ENCODE measurements at places on chromosomes 3 and 15.

GRCh38 chr15:72078887-72079286, 39.1 kb downstream of the MYO9A start:
- no peak for DNase-seq

DNA sequence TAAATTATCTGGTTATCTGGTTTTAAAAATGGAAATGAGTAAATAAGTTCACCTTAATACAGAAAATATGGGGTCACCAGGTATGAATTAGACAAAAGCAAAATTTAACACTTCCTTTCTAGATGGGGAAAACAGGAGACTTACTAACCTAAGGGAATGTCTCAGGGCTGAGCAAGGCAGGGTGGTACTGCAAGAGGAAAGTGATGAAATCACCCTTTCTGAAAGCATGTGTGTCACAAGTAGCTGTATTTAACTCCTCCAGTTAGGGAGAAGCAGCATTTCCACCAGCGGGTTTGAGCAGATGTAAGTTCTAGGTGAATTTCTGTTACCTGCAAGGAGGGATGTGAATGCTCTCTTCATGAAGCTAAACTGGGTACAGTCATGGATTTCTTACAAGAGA, 629.1 kb downstream of the MECOM start:
- no peak for DNase-seq

DNA sequence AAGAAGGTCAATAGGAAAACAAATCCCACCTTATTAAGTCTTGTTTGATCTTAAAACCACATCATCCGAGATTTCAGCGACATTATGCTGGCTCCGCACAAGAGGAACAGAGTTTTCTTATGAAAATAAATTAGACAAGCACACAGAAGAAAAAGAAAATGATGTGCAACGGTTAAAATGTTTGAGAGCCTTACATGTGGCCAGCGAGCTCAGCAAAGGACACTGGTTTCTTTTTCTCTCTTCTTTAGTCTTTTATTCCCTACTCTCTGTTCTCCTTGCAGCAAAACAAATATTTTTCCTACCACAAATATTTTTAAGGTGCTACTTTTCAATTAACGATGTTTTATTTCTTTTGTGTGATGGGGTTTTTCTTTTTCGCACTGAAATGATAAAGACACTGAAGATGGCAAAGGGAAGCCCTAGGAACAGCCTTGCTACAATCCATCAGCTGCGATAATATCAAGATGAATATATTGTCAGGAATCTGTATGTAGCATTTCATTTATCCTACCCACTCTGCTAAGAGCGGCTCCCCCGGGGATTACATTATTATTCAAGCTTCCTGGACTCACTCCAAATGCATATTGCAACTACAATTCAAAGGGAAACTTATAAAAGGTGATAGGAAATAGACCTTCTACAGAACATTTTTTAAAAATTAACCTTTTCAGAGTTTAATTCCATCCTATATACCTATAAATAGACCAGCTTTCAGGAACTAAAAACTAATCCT, 72.9 kb downstream of the ANXA2 start:
- DNase-seq = no peak

- DNase-seq = no peak
These were observed 21.9 kb upstream of the LIPC start for GRCh38 chr15:58409861-58410260.

DNA sequence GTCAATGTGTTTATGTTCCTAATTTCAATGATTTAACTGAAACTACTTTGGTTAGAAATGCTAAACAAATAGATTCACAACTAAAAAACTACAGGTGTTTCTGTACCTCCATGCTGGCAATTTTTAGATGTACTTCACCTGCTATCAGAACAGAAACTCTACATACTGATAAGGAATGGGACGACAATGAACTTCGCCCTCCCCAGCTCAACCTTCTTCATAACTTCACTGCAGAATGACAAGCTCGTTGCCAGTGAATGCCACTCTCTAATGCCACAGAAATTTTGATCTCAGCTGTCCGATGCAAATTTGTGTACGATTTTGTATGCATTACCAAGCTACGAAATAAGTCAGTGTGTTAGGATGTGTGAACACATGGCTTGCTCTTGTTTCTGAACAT, 133.4 kb downstream of the FOXP1 start:
- DNase-seq = no peak

- DNase-seq = no peak
These were observed 4.7 kb upstream of the KPNA4 start for GRCh38 chr3:160569894-160570652.

Data from CD4-positive, alpha-beta T cell treated with Interleukin-2 at 100 ng/mL for 4 hours (primary cell).